Stimulated activated CD8-positive, alpha-beta memory T cell treated with anti-CD3 and anti-CD28 coated beads, Interleukin-7, amount 100 ng/mL, for 1 hour (primary cell): ENCODE measurements at places on chromosomes 7 and 10.

DNA sequence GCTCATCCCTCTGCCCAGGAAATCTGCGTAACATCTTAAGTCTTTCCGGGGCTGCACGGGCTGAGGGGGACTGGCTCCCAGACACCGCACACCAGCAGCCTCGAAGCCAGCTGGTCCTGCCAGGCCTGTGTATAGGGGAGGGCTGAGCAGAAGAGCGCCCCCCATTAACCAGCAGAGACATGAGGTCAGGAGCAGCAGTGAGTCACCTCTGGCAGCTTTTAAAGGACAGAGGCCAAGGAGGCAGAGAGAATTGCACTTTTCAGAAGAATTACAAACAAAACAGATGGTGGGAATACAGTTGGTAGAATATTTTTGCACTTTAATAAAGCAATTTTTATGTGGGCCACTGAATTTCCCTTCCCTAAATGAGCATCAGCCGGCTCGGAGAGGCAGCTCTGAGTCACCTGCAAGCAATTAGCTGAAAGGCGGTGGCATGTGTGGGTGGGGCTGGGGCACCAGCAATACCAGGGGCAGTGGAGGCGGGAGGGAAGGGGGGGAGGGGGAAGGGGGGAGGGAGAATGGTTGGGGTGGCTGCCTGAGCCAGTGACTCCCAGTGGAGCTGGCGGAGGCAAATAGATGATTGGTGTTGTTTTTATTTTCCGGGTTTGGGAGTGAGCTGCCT is 39.1 kb downstream of the GOLGA7B start:
- no peak for DNase-seq

DNA sequence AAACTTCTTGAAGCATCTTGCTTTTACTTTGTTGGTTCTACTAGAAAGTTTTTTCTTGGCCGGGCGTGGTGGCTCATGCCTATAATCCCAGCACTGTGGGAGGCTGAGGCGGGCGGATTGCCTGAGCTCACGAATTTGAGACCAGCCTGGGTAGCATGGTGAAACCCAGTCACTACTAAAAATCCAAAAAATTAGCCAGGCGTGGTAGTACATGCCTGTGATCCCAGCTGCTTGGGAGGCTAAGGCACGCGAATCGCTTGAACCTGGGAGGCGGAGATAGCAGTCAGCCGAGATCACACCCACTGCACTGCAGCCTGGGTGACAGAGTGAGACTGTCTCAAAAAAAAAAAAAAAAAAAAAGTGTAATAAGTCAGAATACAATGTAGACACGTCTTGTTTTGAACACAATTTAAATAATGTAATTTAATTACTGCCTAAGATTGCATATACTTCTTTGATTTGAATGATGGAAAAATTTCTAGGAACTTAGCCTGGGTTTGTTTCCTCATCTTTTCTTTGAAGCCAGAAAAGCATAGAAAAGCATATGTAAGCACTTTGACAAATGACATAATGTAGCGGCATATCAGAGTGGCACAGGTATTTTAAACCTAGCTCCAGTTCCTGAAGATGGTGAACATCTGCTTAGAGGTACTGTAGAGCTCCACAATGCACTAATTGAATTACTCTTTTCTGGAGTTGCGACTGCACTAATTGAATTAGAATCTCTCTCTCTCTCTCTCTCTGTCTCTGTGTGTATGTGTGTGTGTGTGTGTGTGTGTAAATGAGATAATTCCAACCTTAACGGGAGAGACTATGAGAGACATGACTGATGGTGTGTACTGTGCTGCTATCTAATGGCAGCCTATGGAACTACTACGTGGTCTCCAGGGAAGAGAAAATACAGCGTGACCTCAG is 87.8 kb downstream of the BTRC start:
- DNase-seq: no peak

- DNase-seq: no peak
Measured at GRCh38 chr7:16293669-16294425, 127.5 kb downstream of the CRPPA start.

DNA sequence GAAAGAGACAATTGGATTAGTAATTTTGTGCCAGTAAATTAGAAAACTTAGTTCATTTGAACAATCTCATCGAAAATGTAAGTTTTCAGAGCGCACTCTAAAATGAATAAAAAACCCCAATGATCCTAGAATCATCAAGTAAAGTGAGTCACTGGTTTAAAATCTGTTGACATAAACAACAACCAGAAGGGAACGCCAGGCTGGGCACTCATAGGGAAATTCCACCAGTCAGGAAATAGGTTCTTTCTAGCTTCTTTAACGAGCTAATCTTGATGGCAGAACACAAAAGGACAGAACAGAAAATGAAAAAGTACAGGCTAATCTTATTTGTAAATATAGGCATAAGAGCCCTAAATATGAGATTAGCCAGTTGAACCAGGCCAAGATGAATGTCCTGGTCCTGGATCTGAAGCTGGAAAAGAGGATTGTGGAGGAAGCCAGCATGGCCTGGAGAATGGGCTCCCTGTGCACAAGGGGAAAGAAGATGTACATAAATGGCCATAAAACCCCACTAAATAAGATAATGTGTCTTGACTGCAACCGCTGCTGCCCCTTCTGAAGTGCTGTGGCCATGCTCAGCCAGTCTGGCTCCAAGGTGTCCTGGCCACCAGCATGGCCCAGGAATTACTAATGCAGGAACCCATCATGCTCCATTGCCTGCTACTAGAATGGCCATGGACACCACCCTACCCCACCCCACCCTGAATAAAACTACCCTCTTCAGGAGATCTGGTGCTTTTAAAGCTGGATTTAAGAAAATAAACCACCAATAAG is 114.0 kb downstream of the WDFY4 start:
- no peak for DNase-seq

DNA sequence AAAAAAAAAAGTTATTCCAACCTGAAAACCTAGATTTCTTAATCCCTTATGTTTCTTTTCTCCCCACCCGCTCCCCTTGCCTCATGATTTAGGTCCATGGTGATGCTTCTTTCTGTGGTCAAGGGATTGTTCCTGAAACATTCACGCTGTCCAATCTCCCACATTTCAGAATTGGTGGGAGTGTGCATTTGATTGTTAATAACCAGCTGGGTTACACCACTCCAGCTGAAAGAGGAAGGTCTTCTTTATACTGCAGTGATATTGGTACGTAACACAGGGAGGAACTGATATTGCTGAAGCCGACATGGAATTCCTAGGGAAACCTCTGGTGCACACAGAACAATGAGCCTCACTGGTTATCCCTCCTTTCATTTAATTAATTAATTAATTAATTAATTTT is 22.7 kb downstream of the DHTKD1 start:
- no peak for DNase-seq

DNA sequence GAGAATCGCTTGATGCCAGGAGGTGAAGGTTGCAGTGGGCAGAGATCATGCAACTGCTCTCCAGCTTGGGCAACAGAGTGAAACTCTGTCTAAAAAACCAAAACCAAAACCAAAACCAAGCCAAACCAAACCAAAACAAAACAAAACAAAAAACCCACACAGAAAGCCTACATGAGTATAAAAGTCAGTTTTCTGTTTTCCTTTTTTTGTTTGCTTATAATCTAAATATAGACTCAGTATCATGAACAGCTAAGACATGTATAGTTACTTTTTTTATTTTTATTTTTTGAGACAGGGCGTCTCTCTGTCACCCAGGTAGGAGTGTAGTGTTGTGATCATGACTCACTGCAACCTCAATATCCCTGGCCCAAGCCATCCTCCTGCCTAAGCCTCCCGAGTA is 16.8 kb upstream of the MTPN start:
- no peak for DNase-seq

- no peak for DNase-seq
Measured at GRCh38 chr7:157444843-157445135, 108.0 kb downstream of the DNAJB6 start.

- no peak for DNase-seq
Measured at GRCh38 chr7:148729984-148730733, 31.5 kb downstream of the CUL1 start.

DNA sequence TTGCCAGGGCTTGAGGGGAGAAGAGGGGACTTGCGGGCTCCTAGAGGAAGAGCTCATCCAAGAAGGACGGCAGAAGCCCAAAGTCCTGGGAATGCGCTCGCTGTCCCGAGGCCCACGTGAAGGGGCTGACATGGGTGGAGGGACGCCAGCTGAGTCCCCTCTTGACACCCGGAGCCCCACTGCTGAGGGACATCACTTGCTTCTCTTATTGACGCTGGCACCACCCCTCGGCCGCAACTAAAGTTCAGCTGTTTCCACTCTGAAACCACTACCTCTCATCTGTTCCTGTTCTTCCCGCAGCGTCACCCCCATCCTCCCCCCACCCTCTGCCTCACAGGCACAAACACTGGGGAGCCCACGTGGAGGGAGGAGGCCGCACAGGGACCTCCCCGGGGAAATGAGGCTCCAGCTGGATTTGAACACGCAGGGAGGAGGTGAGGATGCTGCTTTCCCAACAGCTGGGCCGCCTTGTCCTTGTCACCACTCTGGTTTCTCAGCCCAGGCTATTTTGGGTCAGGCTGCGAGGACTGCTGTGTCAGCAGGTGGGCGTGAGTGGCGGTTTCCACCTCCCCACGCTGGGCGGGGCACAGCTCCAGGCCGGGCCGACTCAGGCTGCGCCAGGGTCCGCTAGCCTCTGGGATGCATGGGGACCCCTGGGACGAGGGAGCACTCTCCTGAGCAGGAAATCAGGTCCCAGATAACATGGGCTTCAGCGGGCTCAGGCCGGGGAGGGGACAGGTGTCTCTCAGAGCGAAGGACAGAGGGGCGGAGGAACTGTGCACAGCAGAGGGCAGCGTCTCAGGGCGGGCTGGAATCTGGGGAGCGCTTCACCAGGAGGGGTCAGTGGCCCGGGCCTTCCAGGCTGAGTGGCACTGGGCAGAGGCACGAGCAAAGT is 156.3 kb downstream of the ZNF248 start:
- DNase-seq: no peak

- no peak for DNase-seq
Measured at GRCh38 chr7:53993224-53993623, 549.0 kb upstream of the VSTM2A start.

DNA sequence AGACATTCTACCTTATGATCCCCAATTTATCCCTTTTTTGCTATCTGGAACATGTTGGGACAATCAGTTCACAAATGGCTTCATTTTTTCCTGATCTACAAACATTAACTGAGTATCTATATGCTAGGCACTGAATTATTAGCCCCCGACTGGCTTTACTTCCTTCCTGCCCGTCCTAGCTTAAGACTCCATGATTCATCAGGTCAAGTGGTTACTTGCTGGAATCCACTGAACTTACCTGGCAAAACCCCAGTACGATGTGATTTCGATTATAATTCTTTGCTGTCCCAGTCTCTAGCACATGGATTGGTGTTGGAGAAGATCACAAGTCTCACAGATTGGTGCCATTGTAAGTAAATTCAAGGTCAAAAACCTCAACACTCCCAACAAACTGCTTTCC is 77.1 kb downstream of the ORC5 start:
- no peak for DNase-seq

DNA sequence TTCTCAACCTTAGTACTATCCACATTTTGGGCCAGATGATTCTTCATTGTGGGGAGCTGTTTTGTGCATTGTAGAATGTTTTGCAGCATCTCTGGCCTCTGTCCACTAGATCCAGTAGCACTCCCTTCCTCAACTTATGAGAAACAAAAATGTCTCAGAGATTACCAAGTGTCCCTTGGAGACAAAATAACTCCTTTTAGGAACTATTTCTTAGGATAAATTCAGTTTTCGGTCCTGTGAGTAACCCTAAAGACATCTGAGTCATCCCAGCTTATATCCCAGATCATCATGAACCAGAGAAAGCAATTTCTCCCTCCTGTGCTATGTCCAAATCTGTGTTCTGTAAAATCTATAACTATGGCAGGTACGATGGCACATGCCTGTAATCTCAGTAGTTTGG is 266.6 kb upstream of the PHYHIPL start:
- DNase-seq: no peak

- DNase-seq: peak; percentile 25
Measured at GRCh38 chr7:101538596-101539459, 90.3 kb downstream of the MYL10 start.

GRCh38 chr10:129107525-129107924 is 359.5 kb upstream of the MGMT start:
- no peak for DNase-seq

- DNase-seq: no peak
Measured at GRCh38 chr10:131778385-131778784, 122.4 kb upstream of the PPP2R2D start.

DNA sequence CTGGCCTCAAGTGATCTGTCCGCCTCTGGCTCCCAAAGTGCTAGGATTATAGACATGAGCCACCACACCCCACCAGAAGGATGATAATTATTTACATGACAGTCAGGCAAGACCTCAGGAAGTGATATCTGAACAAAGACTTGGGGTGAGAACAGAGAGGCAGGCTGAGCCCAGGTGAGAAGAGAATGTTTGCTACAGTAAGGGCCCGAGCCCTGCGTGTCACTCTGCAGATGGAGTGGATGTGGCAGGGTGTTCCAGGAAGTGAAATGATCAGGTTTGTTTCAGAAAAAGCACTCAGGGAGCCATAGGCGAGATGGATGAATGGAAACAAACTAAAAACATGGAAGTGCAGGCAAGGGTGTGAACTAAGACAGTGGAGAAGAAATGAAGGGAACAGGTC is 22.2 kb downstream of the SFMBT2 start:
- no peak for DNase-seq

GRCh38 chr10:113754125-113754524 is 2.6 kb downstream of the PLEKHS1 start:
- no peak for DNase-seq

DNA sequence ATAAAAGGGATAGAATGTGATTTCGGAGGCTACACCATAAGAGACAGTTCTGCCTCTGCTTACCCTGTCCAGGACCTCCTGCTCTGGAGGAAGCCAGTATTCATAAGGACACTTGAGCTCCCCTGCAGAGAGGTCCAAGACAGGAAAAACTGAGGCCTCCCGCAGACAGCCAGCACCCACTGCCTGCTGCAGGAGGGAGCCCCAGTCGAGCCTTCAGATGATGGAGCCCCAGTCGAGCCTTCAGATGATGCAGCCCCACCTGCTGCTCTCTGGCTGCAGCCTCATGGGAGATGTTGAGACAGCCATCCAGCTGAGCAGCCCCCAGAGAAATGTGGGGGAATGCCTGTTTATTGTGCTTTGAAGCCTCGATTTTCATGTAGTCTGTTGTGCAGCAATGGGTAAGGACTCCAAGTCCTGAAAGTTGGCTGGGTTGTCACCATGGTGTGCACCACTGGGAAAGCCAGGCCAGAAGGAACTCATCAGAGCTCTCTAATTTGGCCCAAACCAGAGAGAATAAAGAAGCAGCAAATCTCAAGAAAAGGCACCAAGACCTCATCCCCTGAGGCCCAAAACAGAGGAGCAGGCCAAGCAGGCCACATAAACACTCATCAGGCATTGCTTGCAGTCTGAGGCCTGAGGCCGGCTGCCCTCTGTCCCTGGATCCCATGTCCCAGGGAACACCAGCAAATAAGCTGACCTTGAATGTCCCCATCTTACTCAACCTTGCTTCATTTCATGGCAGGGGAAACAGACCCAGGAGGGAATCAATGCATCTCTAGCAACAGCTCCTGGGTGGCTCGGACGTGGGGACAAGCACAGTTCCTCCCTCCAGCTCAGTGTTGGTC is 30.9 kb downstream of the CALML5 start:
- no peak for DNase-seq

GRCh38 chr7:134316539-134317344 is at the start of gene SLC35B4:
SLC35B4 (minus strand) TSS chr7:134316930; CDS start chr7:134316751, 179 bp downstream.
- peak; percentile 84 for DNase-seq

- DNase-seq: no peak
Measured at GRCh38 chr10:7605565-7606295, 61.0 kb downstream of the ITIH5 start.

GRCh38 chr7:22934473-22935065 is 79.4 kb downstream of the HYCC1 start:
- DNase-seq: no peak
